Calu3 (cell line): ENCODE measurements at places on chromosomes 16 and 17. TPM values are rescaled to one million over a fixed set of nuclear protein-coding genes. Genes with fewer than 3 reads are reported as not detected.

- peak; percentile 15 for DNase-seq
Measured at GRCh38 chr16:2663553-2664546, 18.5 kb upstream of the KCTD5 start.

GRCh38 chr16:18792836-18793433 is 2.8 kb upstream of the RPS15A start:
- no peak for DNase-seq

- DNase-seq = no peak
Measured at GRCh38 chr17:76404976-76405563, 20.7 kb downstream of the SPHK1 start.

DNA sequence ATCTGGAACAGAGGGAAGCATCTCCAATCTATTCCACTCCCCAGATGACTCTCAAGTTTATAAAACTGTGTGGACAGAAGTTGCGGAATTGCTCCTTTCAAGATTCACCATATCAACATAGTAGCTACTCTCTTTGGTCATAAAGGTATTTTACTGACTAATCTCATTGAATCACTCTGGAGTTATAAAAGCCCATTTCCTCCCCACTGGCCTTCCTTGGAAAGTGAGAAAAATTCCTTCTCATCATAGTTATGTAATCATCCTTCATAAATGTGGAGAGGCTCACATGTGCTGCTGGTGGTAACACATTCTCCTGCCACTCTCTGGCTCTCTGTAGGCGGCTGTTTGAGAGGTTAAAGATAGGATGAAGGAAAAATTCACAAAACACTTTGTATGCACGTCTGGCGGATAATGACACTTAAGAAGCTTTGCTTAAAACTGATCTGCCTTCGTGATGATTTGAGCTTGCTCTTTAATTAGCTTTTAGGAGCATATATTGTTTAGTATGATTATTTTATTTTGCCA is 1034.0 kb upstream of the EEF2KMT start:
- no peak for DNase-seq

DNA sequence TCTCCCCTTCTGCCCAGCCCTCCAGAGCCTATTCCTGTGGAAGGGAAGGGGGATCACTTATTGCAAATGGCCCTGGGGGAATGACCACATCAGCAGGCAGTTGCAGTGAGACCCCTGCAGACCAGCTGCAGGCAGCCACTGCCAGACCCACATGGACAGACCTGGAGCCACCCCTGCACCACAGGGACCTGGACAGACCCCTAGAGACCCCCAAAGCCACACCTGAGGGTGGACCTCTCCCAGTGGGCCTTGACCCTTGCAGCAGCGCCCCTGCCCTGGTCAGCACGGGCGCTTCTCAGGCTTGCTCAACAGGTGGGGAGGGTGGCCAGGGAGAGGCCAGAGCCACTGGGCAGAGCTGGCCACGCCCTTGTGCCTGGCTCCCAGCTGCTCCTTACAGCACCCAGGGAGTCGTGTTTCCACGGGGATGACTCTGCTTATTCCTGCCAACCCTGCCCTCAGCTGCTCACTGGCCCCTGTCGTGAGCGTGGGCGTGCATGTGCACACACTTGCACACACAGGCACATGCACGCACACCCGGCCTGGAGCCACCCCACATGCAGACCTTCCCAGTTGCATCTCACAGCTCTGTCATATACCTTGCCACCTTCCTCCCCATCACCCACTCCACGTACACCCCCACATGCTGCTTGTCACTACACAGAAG is 1.3 kb upstream of the SCN4A start:
- peak; percentile 35 for DNase-seq

DNA sequence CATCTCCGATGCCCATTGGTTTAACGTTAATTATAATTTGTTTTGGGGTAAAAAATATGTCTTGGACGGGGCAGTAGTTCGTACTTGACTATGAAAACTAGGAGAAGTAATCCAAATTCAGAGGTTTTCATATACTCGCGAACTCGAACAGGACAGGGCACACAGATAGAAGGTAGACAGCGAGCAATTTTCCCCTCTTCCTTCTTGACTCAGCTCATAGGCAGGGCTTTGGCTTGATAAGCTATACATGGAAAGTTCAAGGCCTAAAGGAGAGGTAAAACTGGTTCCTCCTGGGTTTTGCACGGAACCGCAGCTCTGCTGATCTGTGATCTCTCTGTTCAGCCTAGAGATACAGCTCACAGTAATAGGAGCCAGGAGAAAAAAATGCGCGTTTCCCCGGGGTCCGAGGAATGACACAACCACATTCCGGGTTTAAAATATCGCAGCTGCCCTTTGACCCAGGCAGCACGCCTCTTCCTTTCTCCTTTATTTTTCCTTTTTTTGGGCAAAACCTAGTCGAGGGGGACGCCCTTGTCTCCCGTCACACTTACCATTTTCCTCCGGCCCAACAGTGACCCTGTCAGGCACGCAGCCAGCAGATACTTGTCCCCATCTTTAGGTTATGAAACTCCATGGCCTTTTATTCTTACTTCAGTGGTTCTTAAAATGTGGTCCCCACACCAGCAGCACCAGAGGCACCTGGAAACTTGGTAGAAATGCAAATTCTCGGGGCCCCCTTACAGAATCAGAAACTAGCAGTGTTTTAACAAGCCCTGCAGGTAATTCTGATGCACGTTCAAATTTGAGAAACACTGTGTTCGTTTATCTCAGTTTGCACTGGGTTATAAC is 1.7 kb upstream of the LASP1 start:
- DNase-seq = peak; percentile 78

- peak; percentile 67 for DNase-seq
Measured at GRCh38 chr16:14501331-14502255, 128.5 kb downstream of the PARN start.

The KRT15 gene
- 83.0 and 86.8 TPM in 2 replicates for total RNA-seq

The GAST gene
- total RNA-seq = not detected in 2 replicates

The G6PC1 gene
- total RNA-seq = not detected in 2 replicates

The AURKB gene
- 66.8 and 78.9 TPM in 2 replicates for total RNA-seq
